ENCODE measurements at places on chromosomes 6 and 20.

- DNase-seq = no peak
Observed at GRCh38 chr6:135722190-135722589, 129.3 kb upstream of the PDE7B start.

DNA sequence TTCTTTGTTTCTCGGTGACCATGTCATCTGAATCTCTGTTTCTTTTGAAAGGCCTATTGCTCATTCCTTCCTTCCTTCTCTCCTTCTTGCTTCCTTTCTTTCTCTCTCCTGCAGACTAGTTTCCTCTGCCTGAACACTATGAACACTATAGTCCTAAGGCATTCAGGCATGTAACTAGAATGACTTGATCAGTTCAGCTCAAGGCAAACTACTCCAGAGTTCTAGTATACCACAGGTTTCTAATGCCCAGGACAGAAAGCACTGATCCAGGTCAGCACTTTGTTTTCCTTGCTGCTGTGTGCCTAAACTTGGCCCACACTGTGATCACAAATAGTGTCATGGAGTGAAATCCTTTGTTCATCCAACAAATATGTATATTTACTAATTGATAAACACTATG lies 324.1 kb upstream of the GJE1 start:
- no peak for DNase-seq

DNA sequence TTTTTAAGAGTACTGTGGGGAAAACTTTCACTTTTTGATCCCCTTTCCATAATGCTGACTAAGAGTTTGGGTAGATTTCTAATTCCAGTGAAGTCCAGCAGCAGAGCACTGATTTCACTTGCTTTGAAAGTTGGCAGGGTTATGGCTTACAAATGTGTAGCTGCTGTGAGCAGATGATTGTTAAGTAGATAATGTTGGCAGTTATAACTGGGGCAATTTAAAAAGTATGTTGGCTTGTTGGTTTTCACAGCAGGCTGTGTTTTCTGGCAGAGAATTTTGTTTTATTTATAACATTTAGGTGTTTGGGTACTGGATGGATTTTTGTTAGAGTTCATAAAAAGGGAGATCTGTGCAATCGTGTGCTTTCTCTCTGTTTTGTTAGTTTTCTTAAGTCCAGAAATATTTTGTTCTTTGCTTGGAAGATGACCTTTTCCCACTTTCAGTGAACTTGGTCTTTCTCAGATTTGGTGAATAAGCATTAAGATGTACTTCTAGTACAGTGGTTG lies 31.4 kb downstream of the AFDN start:
- no peak for DNase-seq

DNA sequence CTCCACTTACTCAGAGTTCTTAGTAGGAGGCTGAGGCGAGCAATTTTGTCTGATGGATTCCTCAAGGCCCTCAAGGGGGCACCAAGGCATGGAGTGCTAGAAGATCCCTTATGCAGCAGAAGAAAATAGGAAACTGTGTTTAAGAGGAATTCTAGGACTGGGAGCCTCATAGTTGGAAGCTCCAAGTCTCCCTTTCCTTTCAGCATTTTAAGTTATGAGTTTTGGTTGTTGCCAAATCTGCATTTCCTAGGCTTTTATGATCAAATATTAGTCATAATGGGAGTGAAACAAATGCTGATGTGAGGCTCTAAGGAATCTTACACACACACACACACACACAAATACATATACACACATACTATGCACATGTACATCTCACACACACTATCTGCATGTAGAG lies 714.0 kb downstream of the UTRN start:
- no peak for DNase-seq

GRCh38 chr20:38805958-38806854 lies 709 bp downstream of the PPP1R16B start:
- DNase-seq = no peak

DNA sequence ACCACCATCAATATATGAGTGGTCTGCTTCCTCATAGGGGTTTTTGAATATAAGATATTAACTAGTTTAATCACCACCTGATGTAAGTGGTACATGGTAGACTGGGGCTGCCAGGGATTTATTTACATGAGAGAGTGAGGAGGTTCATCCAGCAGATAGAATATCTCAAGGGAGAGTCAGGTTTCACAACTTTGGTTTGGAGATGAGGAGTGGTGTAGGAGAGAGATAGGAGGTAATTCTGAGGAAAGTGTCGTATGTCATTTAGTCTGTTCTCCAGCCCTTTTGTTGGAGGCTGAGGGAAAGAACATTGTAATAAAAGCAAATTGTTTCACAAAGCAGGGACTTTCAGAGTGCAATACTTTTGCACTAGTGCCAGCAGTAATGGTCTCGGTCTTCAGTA lies 16.8 kb downstream of the L3MBTL3 start:
- no peak for DNase-seq

GRCh38 chr20:63891061-63892002 lies 3.6 kb upstream of the DNAJC5 start:
- DNase-seq = no peak

DNA sequence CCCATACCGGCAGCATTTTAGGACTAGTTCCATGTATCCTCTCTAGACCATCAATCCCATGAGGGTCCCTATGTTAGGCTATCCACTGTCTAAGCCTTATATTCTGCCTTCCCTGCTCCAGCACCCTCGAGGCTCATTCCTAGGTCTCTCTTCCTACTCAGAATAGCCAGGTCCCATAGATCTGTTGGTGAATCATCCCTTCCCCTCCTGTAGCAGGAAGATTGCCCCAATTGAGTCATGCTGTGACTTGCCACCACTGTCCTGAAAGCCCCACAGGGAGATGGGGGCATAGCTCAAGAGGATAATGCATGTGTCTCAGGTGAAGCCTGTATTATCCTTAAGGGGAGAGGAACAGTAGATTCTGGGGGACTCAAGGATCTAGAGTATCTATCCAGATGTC lies 143.1 kb upstream of the MOCS1 start:
- DNase-seq = no peak

- no peak for DNase-seq
Observed at GRCh38 chr20:59772931-59773913, 160.2 kb downstream of the SYCP2 start.

DNA sequence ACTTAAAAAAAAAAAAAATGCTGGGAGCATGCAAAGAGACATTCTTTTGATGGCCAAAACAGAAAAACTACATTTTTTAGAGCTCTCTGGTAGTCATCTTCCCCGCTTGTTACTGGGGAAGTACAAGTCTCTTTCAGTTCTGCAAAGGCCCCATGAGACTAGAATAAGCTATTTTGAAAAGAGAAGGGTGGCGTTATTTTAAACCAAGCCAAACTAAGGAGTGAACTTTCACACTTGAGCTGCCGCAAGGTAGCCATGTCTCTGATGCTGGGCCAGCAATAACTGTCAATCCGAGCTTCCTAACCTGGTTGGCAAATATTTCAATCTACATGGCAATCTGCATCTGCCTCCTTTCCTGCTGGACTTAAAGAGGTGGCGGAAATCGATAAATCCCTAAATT lies 96.7 kb downstream of the L3MBTL3 start:
- no peak for DNase-seq

- no peak for DNase-seq
Observed at GRCh38 chr6:165746331-165746730, 83.3 kb upstream of the PDE10A start.

GRCh38 chr6:163945808-163946207 lies 531.3 kb downstream of the QKI start:
- DNase-seq = no peak

- no peak for DNase-seq
Observed at GRCh38 chr6:71383901-71384489, 95.4 kb downstream of the OGFRL1 start.

- DNase-seq = no peak
Observed at GRCh38 chr6:33194431-33194979, 2.2 kb upstream of the COL11A2 start.

DNA sequence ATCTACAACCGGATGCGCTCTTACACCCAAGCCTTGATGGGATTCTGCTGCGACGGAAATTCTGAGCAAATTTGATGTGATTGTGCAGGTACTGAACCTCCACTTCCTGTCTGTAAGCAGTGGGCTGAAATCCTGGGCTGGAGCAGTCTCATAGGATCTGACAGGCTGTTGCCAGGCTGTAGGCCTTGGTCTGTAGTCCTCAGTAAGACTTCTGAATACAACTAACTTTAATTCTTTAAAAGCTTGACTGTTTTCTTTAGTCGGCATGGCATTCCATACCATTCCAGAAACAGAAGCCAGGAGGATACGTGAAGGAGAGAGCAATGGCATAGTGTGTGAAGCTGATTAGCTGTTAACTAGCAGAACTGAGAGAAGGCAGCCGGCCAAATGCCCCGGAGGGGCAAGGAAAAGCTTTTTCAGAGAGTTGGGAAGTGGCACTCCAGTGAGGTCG lies 68.3 kb downstream of the ADTRP start:
- DNase-seq = no peak

- no peak for DNase-seq
Observed at GRCh38 chr6:170166511-170167122, 124.3 kb downstream of the DLL1 start.

GRCh38 chr6:79808921-79809320 lies 138.4 kb downstream of the ELOVL4 start:
- no peak for DNase-seq

DNA sequence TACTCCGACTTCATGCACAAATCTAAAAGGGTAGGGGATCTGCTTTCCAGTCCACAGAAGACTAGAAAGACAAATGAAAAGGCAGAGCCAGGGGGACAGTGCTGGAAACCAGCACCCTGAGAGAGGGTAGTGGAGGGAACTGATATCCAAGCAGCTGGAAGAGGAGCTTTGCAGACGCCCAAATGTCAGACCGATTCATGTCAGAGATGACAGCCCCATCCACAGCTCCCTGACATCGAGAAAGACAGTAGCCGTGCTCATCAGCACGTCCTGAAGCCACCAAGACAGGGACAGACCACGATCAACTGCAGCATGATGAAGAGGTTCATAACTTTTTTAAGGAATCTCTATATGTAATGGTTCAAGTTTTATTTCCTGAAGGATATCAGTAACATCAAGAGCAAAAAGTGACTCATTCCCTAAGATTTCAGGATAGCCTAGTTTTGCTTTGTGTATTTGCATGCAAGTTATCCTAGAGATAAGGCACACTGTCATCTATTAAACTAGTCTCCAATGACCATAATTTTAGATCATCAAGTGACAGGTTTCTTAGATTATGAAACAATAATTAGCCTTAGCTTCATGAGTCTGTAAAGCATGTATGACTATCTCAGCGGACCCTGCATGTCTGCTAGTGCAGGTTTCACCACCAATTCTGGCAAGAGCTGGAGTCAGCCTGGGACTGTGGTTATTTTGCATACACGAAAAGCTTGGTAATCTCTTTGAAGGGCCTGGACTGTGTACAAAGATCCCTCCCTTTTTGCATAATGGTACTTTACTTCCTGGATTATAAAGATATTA lies 43.0 kb downstream of the PRDM1 start:
- DNase-seq = no peak

GRCh38 chr6:125985522-125985921 lies 818 bp upstream of the TRMT11 start:
- no peak for DNase-seq

GRCh38 chr6:140252099-140252498 lies 877.7 kb upstream of the CITED2 start:
- DNase-seq = no peak

DNA sequence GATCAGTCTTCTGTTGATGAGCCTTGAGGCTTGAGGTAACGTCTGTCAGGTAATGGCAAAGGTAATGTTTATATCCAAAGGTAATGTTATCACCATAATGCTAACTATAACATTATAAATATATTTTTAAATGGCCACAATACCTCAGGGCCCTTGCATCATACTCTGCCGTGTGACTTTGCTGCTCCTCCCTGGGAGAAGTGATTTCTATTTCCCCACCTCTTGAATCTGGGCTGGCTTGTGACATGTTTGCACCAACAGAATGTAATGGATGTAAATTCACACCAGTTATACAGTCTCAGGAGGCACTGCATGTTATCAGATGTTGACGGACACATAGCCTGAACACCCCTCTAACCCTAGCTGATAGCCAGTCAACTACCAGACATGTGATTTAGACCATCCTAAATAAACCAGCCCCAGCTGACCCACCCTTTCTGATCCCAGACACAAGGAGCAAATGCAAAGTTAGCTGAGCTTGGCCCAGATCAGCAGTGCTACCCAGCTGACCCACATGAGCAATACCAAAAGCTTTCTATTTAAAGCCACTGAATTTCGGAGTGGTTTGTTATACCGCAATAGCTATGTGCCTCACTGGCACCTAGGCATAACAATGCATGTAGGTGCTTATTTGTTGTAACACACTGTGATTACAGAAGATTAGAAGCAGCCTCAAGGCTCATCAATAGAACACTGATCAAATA lies 93.8 kb upstream of the SIRPA start:
- no peak for DNase-seq

DNA sequence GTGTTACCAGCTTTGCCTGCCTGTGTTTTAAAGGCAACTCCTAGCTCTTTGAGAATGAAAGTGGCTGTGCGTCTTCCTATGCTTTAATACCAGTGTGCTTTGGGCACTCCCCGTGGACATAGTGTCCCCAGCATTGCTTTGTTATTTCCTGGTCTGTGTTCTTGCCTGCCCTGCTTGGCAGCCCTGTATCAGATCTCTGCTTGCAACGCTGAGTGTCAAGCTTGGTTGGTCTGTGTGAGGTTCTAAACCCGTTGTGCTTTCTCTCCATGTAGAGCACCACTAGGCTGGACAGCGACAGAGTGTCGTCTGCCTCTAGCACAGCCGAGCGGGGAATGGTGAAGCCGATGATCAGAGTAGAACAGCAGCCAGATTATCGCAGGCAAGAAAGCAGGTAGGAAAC lies 80.2 kb downstream of the AFDN start:
- no peak for DNase-seq

GRCh38 chr6:47679322-47679906 lies 19.0 kb upstream of the ADGRF4 start:
- DNase-seq = no peak

- no peak for DNase-seq
Observed at GRCh38 chr20:37803438-37804307, 99.3 kb upstream of the VSTM2L start.

DNA sequence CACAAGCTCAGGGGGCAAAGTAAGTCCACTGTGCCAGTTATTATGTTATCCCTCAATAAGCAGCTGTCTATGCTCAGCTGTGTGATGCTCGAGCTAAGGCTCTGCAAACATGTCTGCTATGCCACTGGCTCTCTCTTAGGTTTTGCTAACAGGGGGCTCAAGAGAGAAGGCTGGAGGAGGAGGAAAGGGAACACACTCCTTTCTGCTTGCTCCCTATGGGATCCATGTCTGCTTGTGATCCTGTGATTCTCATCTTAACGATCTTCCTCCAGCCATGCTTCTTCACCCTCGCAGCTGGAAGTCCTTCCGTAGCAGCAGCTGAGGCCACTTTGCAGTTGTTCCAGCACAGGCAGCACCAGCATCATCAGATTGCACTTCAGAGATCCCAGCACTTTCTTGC lies 37.0 kb upstream of the IGF2R start:
- DNase-seq = no peak

- DNase-seq = no peak
Observed at GRCh38 chr6:1993042-1993441, 252.4 kb downstream of the GMDS start.
